Ovary (tissue), 10 donors: ENCODE measurements at places on chromosomes 5 and 9. TPM values are rescaled to one million over a fixed set of nuclear protein-coding genes. Genes with fewer than 3 reads are reported as not detected.

Gene SOX30
- total RNA-seq: 0.11 TPM

- DNase-seq: no peak
- no peak overlapping the region for H3K4me3 ChIP-seq
- no peak overlapping the region for H3K27ac ChIP-seq
- no peaks in the 10 kb centered on the region for H3K4me1 ChIP-seq
- H3K27me3 ChIP-seq: no peaks in the 10 kb centered on the region
Measured at GRCh38 chr5:40578501-40579451, 100.9 kb upstream of the PTGER4 start.

GRCh38 chr5:95959888-95960666, 1.6 kb downstream of the ELL2 start:
- peaks cover 13% of the 10 kb centered on the region for H3K4me1 ChIP-seq
- H3K4me3 ChIP-seq: peak overlapping the region; percentile 61
- no peak for DNase-seq
- no peak overlapping the region for H3K27ac ChIP-seq
- no peaks in the 10 kb centered on the region for H3K36me3 ChIP-seq

GRCh38 chr9:84062538-84062937, 81.9 kb downstream of the RMI1 start:
- no peaks in the 10 kb centered on the region for H3K27me3 ChIP-seq
- no peaks in the 10 kb centered on the region for H3K36me3 ChIP-seq
- no peak for DNase-seq
- H3K4me3 ChIP-seq: no peak overlapping the region
- H3K4me1 ChIP-seq: peaks cover 1% of the 10 kb centered on the region

GRCh38 chr9:104794070-104794469, 30.1 kb downstream of the NIPSNAP3B start:
- no peak overlapping the region for H3K4me3 ChIP-seq
- no peak for DNase-seq
- H3K27me3 ChIP-seq: no peaks in the 10 kb centered on the region
- H3K4me1 ChIP-seq: no peaks in the 10 kb centered on the region
- no peak overlapping the region for H3K27ac ChIP-seq

GRCh38 chr5:96761618-96762017, 46.1 kb downstream of the ERAP1 start:
- no peaks in the 10 kb centered on the region for H3K4me1 ChIP-seq
- H3K4me3 ChIP-seq: no peak overlapping the region
- no peak for DNase-seq
- H3K27me3 ChIP-seq: no peaks in the 10 kb centered on the region
- H3K36me3 ChIP-seq: no peaks in the 10 kb centered on the region

Gene TERT
- 3.1 TPM for total RNA-seq

- no peaks in the 10 kb centered on the region for H3K36me3 ChIP-seq
- H3K4me1 ChIP-seq: no peaks in the 10 kb centered on the region
- H3K27me3 ChIP-seq: no peaks in the 10 kb centered on the region
- H3K27ac ChIP-seq: no peak overlapping the region
- H3K4me3 ChIP-seq: no peak overlapping the region
Measured at GRCh38 chr5:64489857-64490256, 16.0 kb upstream of the RGS7BP start.
